ENCODE measurements at places on chromosomes 4 and X. TPM values are rescaled to one million over a fixed set of nuclear protein-coding genes. Genes with fewer than 3 reads are reported as not detected.

The NWD2 gene
- total RNA-seq, result 1.5 TPM

The STBD1 gene
- 4.1 TPM for total RNA-seq

The CXCL11 gene
- total RNA-seq, result not detected

The OPN1LW gene
- total RNA-seq, result not detected

The TCEAL8 gene
- total RNA-seq, result 99.8 TPM

- no peak overlapping the region for H3K4me3 ChIP-seq
- H3K27ac ChIP-seq, result no peak overlapping the region
- H3K4me1 ChIP-seq, result no peaks in the 10 kb centered on the region
- H3K36me3 ChIP-seq, result no peaks in the 10 kb centered on the region
- no peak for DNase-seq
These were observed 64.8 kb downstream of the TAB3 start for GRCh38 chrX:30824275-30824674.

DNA sequence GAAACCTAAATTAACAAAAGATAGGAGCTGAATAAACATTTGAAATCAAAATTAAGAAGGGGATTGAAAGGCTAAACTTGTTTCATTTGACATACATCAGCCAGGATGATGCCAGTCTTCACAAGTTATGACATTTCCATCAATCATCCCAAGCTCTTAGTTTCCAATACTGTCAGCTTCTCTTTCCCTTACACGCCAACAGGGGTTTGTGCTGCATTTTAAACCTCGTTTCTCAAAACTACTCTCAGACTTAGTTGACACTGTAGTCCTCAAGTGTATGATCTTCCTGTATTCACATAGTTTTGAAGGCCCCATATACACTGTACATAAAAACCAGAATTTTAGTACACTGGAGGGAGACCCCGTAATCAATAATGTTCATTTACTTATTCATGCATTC lies 840 bp upstream of the P2RY10 start:
- H3K27ac ChIP-seq, result no peak overlapping the region
- DNase-seq, result no peak
- no peak overlapping the region for H3K4me3 ChIP-seq
- no peaks in the 10 kb centered on the region for H3K4me1 ChIP-seq
- no peaks in the 10 kb centered on the region for H3K36me3 ChIP-seq
- no peaks in the 10 kb centered on the region for H3K27me3 ChIP-seq

DNA sequence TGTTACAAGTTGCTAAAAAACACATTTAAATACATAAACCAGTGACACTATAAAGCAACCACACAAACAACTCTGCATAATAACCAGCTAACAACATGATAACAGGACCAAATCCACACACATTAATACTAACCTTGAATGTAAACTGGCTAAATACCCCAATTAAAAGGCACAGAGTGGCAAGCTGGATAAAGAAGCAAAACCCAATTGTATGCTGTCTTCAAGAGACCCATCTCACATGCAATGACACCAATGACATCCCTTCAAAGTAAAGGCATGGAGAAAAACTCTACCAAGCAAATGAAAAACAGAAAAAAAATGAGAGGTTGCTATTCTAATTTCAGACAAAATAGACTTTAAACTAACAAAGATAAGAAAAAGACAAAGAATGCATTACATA lies 34.4 kb upstream of the USP46 start:
- no peak overlapping the region for H3K4me3 ChIP-seq
- no peak for DNase-seq
- no peak overlapping the region for H3K27ac ChIP-seq
- H3K4me1 ChIP-seq, result no peaks in the 10 kb centered on the region
- H3K27me3 ChIP-seq, result no peaks in the 10 kb centered on the region

GRCh38 chrX:109485470-109486340 lies 3.8 kb upstream of the GUCY2F start:
- peak; percentile 70 for DNase-seq
- no peak overlapping the region for H3K27ac ChIP-seq
- no peak overlapping the region for H3K4me3 ChIP-seq

DNA sequence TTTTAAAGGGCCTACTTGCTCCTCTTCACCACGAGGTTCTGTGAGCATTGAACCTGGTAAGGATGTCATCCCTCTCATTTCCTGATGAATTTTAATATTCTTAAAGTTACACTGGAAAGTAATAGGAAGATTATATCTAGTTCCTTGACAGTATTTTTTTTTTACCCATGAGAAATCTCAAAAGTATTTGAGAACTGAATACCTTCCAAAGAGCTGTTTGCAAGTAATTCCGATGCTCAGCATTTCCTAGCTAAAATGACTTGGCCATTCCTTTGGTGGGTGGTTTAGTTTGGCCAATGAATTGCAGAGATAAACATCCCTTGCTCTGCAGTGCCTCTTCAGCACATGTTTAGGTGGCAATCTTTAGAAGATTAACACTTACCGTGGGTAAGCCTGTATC lies 110.2 kb upstream of the WDR1 start:
- no peak overlapping the region for H3K27ac ChIP-seq
- H3K27me3 ChIP-seq, result no peaks in the 10 kb centered on the region
- no peaks in the 10 kb centered on the region for H3K4me1 ChIP-seq
- H3K4me3 ChIP-seq, result no peak overlapping the region
- no peak for DNase-seq

DNA sequence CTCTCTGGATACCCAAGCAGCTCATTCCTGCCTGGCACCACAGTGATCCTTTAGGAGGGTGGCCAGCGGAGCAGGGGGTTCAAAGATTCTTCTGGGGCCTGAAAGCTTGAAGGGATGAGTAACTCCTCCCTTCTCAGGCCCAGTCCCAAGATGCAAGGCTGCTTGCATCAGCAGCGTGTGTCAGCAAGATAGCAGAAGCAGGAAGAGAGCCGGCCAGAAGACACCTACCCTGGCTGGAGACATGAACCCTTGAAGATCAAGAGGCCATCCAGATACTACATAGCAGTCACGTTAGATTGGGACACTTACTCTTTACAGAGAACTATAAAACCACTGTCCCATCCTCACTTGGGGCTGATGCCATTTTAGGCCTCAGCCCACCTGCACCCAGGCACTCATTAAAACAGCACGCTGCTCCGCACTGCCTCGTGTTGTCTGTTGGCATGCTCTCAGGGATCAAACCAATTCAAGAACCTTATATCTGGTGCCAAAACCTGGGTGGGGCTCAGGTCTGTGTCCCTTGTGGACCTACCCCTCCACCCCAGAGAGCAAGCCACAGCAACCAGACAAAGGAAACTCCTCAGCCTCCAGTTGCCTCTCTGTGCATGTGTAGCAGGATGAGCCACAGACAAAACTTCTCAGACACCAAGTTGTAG lies 6.5 kb downstream of the UGT2B17 start:
- DNase-seq, result no peak
- H3K4me3 ChIP-seq, result no peak overlapping the region
- no peaks in the 10 kb centered on the region for H3K36me3 ChIP-seq

DNA sequence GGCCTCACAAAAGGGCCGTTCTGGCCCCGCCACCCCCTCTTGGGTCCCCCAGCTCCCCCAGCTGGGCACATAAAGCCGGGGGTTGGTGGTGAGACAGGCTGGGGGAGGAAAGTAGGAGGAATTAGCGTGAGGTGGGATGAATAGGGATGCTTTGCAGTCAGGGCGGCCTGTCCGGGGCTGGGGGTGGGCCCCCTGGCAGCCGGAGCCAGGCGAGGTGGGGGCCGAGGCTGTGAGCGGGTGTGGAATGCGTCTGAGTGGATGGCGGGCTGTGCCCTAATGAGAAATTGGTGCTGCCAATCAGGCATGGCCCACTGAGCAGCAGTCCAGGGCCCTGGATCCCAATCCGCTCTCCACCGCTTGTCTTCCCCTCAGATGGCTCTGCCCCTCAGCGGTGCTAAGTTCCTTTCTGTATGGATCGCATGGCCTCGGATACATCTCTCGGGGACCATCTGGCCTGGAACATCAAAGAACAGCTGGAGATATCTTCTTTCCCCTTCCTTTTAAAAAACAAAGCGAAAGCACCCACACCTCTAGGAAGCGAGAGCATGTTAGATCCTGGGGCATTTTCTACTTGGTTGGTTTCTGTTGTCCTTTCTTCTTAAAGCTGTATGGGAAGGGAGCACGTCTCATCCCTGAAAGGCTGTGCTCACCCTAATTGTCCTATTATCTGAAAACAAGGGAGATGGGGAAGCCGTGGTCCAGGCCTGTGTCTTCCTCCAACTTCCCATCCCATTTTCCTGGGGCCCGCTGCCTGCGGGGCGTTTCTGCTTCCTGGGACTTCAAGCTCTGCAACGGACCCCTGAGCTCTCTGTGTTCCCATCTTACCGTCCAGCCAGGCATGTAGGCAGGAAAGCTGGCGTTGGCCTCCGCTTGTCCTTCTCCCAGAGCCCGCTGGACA lies 106.9 kb downstream of the SORCS2 start:
- H3K36me3 ChIP-seq, result no peaks in the 10 kb centered on the region
- DNase-seq, result no peak
- H3K4me3 ChIP-seq, result no peak overlapping the region
- H3K27ac ChIP-seq, result peak overlapping the region; percentile 34

DNA sequence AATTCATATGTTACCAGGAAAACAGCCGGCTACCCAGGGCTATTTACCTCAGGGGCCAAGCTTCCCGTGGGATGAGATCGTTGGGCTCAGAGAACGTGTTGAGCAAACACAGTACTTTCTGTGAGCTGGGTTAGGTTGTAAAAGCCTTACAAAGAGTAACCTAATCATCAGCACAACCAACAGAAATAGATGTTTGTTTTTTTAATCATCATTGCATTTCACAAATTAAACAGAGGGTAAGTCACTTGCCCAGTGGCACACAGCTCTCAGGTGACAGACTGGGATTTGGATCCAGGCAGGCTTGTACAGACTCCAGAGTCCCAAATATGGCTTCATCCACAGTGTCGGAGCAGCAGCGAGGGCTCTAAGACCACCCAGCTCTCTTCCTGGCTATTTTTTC lies 20.1 kb downstream of the SPON2 start:
- H3K4me1 ChIP-seq, result no peaks in the 10 kb centered on the region
- no peaks in the 10 kb centered on the region for H3K36me3 ChIP-seq
- H3K4me3 ChIP-seq, result no peak overlapping the region
- H3K27ac ChIP-seq, result no peak overlapping the region

- no peaks in the 10 kb centered on the region for H3K4me1 ChIP-seq
- H3K27ac ChIP-seq, result peak overlapping the region; percentile 18
- no peak overlapping the region for H3K4me3 ChIP-seq
- no peak for DNase-seq
- H3K36me3 ChIP-seq, result peaks cover 7% of the 10 kb centered on the region
- no peaks in the 10 kb centered on the region for H3K27me3 ChIP-seq
These were observed 44.1 kb downstream of the GAK start for GRCh38 chr4:888029-888428.

DNA sequence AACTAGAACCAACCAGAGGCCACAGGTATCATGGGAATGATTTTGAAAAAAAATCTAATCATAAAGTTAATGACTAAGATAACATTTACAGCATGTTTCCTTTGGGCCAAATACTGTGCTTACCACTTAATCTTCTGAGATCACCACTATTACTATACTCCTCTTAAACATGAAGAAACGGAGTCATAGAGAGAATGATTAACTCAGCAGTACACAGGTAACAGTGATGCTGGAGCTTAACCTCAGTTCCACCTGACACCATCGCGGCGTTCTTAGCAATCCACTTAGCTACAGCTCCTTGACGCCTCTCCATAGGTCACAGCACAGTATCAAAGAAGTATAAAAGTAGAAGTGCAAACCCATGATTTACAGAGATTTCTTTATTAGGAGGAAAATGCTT lies 592.6 kb upstream of the SLIT2 start:
- no peaks in the 10 kb centered on the region for H3K36me3 ChIP-seq
- no peaks in the 10 kb centered on the region for H3K27me3 ChIP-seq
- H3K4me3 ChIP-seq, result no peak overlapping the region
- no peak overlapping the region for H3K27ac ChIP-seq
- no peaks in the 10 kb centered on the region for H3K4me1 ChIP-seq
